Hypothalamus (tissue), 51 donors: ENCODE measurements at places on chromosomes 1 and 21.

- no peak for DNase-seq
Observed at GRCh38 chr1:10149231-10149630, 61.1 kb upstream of the KIF1B start.

- DNase-seq: no peak
Observed at GRCh38 chr1:41861535-41862383, 57.0 kb downstream of the HIVEP3 start.

DNA sequence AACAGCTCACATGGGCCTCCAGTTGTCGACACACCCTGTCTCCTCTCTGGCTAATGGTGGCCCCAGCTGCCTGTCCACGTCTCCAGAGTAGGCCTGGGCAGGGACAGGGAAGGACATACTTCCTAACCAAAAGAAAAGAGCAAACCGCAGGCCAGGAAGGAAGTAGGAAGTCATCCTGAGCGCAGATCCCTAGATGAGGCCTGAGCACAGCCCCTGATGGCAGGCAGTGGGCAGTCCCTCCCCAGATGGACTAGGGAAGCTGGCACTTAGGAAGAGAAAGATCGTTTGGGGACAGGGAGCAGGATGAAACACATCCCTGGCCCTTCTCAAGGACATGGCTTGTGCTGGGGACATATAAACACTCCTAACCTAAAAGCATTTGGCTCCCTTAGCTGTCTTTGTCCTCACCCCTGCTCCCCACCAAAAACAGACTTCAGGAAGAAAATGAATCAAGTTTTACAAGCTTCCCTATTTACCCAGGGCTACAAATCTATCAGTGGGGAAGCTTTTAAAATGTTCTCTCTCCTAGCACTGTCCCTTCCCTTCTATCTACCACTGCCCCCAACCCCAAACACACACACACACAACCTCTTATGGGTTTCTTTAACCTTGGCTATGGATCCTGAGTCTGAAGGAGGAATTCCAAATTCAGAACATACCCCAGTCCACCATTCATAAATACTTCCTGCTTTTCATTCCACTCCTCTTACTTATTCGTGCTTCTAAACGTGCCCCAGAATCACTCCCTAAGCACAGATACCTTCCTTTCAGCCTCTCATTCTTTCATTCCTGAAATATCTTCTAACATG lies 21.1 kb downstream of the SSBP3 start:
- no peak for DNase-seq

DNA sequence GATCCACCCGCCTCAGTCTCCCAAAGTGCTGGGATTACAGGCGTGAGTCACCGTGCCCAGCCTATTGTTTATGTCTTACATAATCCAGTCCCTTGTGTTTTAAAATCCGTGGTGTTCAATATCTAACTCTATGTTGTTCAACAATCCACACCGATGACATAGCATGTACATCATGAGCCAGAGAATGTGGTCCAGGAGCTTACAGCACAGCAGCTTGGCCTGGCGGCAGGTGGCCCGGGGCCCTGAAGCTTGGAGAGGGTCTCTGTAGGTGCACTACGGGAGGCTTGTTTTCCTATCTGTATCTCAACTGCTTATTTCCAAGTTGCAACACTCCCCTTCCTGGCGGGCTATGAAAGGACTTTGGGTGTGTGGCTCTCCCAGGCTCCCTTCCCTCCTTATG lies 138.4 kb downstream of the ADSS2 start:
- DNase-seq: no peak

- DNase-seq: no peak
Observed at GRCh38 chr21:35428937-35429336, 379.8 kb upstream of the RUNX1 start.

DNA sequence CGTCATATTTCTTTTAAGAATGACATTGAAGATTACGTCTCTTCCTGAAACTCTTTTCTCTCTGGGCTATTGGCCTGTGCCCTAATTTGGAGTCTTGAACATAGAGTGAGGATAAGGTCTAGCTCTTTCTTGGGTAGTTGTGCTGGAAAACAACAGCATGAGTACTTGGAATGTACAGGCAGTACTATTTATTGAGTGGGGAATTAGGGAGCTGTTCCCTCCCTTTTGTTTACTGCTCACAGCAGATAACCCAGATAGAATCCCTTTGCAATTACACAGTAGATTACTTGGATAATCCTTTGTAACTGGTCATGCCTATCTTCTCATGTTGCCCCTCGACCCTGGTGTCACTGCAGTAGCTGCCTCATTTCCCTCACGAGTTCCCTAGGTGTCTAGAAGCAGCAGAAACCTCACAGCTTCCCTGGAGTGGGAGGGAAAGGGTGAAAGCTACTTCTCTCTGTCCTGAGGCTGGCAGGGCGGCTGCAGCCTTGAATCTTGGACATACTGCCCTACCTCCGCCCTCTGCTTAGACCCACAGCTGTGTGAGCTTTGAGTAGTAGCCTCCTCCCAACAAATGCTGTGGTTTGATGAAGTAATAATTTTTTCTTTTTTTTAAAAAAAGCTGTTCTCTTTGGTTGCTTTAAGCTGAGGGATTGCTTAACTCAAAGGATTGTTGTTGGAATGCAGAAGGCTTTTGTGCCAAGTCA lies 70.6 kb downstream of the FGGY start:
- no peak for DNase-seq

DNA sequence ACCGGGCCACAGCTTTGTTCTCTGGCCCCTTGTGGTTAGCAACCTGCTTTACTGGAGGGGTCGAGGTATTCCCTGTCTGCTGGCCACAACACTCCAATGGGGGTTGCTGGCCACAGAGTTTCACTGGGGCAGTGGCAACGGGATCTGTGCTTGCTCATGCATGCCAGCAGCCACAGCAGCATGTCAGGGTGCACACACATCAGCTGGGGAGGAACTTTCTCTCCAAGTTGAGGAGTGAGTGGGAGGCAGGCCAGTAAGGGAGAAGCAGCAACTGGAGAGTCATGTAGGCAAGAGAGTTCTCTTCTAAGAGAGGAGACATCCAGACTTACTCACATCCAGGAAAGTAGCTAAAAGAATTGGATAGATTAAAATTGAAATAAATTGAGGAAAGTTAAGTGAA lies 38.0 kb downstream of the SAMD13 start:
- DNase-seq: no peak

DNA sequence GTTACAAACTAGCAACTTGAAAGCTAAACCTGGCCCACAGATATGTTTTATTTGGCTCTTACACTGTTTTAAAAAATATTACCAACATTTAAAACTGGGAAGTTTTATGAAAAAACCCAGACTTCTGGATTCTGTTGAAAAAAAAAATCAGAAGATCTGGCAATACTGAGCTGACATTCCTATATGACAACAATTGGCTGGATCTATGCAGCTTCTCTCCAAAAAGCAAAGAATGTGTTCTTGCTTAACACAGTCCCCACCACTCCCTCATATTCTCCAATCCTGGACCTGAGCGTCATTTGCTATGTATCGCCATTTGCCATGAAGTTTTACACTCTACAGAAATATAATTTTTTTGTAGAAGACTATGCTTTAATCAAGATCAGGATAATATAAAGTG lies 859.6 kb downstream of the LTN1 start:
- DNase-seq: no peak

DNA sequence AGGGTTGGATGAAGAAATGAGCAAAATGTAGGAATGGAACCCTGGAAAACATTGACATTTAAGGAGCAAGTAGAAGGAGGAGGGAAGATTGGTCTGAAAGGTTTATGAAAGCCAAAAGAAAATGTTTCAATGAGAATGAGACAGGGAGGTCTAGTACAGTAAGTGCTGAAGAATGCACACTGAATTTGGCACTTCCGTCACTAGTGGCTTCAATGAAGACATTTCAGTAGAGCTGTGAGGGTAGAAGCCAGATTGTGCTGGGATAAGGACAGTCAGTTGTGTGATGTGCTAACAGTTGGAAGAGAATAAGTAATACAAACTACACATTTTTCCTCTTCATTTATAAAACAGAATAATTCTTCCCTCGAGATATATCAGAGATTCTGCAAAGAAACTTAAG lies 17.1 kb downstream of the THEM4 start:
- no peak for DNase-seq

DNA sequence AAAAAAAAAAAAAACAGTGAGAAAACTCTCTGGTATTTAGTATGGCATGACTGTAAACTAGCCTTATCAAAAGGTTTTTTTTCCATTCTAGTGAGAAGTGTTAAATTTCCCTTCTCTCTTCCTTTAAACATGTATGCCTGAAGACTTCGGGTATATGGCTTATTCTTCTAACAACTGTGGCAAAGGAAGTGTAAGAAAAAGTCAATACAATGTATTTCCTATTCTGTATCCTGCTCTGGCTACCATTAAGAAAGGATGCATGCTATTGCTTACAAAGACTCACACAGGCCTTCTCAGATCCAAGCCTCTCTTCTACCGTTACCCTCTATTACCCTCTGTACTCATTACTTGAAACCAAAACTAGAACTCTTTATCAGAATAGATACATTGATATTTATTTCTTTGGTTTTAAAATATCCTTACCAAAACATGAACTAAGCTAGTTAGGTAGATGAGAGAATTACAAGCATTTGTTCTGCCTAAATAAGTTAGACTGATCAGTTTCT lies 8.4 kb downstream of the CEPT1 start:
- no peak for DNase-seq

- DNase-seq: no peak
Observed at GRCh38 chr1:202725526-202725925, 15.3 kb upstream of the SYT2 start.

DNA sequence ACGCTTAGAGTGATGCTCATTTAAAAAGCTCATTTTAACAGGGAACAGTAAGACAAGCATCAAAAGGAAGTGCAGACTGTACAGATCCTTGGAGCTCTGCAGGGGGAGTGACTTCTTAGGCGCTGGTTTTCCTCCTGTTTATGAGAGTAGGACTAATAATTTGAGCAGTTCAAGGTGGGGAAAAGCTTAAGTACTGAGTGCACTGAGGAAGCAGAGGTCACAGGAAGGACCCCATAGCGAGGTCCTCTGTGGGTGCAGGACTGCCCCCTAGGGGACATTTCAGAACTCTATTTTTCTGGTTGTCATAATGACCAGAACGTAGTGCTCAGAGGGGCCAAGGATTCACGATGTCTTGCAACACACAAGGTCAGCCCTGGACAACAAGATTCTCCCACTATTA lies 112.1 kb downstream of the HLCS start:
- no peak for DNase-seq

DNA sequence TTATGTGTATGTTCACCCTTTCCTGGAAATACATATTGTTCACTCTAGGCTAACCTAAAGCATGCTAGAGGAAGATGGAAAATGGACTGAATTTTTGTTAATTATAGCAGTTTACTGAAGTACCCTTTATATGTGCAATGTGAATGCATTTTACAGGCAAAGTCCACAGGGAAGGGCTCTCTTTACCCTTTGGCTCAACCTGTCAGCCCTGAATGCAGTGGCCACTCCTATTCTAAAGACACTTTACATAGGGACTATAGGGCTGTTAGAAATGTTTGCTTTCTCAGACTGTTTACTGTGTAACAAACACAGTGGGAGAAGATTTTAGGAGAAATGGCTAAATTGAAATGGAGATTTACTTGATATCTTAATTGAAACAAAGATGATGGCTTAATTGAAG lies 78.5 kb downstream of the BRINP2 start:
- no peak for DNase-seq

DNA sequence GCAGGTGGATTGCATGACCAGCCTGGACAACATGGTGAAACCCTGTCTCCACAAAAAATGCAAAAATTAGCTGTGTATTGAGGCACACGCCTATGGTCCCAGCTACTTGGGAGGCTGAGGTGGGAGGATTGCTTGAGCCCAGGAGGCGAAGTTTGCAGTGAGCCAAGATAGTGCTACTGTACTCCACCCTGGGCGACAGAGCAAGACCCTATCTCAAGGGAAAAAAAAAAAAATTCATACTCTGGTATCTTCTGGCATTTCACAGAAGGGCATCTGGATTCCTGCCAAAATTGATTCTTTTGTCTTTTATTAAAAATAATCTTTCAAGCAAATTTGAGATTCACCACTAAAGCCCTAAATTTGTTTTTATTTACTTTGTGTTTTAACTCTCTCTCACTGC lies 19.2 kb downstream of the CLIC4 start:
- no peak for DNase-seq

GRCh38 chr1:228902781-228903433 lies 167.6 kb downstream of the RHOU start:
- DNase-seq: peak; percentile 65

- DNase-seq: peak; percentile 77
Observed at GRCh38 chr1:26799479-26800142, 11.9 kb downstream of the PIGV start.

DNA sequence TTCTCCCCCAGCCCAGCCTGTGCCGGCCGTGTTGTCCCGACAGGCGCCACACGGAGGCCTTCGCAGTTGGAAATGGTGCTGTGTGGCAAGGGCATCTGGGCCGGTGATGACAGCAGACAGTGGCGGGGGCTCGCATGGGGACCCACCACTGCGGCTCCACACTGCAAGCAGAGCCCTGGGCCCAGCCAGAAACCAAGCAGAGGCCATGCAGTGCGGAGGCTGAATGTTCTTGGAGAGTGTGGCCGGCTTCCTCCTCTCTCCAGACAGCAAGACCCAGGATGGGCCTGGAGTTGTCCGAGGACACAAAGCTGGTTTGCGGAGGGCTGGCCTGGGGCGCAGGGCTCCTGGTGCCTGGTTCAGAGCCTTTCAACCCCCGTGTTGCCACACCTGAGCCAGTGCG lies 104.6 kb downstream of the SIK1 start:
- DNase-seq: no peak

- no peak for DNase-seq
Observed at GRCh38 chr1:47682786-47683350, 245.0 kb downstream of the FOXD2 start.

- no peak for DNase-seq
Observed at GRCh38 chr1:175822580-175822979, 79.2 kb upstream of the TNR start.

DNA sequence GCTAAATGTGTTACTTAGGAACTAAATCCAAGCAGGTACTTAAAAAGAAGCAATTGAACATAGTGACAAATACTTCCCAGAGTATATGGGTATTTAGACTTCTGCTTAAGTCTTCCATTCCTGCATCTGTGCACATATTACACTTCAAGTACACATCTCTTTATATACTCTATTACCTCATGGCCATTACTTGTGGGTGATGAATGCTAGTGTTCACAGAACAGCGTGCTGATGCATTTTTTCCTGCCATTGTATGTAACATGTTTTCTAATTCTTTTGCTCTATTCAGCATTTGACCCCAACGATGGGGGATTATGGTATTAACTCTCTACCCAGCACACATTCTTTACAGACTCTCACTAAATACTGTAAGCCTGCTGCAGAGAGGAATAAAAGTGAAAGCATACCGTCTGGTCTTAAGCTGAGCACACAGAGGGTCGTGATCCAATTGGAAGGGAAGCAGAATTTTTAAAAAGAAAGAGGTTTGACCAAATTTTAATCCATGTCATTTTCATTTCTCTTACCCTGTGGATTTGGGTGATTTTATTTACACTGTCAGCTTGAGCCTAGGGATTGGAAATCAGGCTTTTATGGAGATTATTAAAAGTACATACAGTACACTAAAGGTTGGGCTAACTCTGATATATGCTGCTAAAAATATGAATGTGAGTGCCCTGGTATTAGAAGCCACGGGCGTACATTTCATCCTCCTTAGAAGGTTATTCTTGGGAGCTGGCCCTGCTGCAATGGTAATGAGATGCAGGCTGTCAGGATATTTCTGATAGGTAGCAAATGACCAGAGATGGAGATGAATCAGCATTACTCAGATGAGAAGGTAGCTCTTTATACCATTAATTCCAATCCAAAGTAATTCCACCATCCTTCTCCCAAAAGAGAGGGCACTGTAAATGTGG lies 95.5 kb upstream of the PROX1 start:
- no peak for DNase-seq
